ENCODE measurements at places on chromosomes 7 and 10.

DNA sequence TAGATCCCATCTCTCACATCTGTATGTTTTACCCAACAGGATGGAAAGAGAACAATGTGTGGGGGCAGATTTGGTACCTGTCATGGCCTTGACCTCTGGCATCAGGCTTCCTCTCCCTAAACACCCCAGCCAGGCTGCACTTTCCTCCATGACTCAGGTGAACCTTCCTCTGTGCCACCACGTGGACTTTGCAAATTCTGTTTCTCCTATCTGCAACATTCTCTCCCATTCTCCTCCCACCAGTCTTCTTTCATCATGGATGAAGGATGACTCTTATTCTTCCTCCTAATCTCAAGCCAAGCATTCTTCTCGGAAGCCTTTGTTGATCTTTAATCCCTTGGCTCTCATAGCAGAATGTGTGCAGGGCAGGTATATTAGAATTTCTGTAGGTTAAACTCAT lies 355.4 kb downstream of the KCNMA1 start:
- no peak for DNase-seq

DNA sequence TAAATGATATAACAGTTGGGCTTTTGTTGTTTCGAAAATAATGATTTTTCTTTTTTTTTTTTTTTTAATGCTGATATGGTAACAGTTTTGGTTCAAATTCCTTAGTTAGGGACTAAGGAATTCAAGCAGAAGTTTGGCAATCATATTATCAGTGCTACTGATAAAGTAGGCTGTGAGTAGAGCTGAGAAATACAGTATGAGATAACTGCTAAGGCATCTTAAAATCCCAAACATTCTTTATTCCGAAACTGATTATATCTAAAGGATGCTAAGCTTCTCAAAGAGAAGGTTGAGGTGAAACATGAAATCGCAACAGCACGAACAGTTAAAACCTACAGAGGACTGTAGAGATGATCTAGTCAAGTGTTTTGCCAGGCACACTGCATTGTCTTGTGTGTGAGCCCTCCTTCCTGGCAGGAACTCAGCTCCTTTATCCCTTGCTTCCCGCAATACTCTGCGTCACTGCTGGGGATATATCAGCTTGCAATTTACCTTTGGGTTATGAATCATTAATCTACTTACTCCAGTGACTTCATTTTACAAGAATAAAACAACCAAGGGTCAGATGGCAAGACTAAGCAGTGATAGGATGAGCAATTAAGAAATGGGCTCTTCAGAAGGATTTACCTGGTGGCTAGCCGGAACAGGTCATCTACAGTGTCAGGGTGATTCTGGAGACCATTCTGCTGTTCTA lies 36.7 kb downstream of the IRF5 start:
- DNase-seq = no peak

- DNase-seq = no peak
Observed at GRCh38 chr7:142745091-142745635, 4.1 kb upstream of the PRSS1 start.

DNA sequence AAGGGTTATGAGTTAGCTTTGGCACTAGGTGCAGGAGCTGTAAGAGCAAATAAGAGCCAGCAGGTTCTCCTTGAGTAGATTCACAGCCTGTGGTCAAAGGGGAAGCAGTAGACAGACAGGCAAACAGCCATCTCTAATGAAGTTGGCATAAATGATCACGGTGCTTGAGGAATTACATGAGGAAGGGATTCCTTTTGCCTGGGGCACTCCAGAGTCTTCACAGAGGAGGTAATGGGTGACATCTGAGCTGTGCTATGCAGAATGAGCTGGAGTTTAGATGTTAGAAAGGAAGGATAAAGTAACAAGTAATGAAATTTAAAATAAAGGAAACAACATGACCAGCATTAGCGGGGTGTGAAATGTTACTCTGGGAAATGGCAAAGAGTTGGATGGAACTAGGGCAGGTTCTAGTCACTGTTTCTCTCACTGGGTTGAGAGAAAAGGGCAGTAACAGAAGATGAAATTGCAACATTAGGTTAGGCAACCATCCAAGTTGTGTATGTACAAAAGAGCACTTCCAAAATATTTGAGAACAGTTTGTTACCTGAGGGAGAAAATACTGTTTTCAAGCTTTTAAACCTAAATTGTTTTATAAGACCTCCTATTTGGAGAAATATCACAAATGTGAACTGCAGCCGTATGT lies 613.8 kb downstream of the PHTF2 start:
- no peak for DNase-seq

DNA sequence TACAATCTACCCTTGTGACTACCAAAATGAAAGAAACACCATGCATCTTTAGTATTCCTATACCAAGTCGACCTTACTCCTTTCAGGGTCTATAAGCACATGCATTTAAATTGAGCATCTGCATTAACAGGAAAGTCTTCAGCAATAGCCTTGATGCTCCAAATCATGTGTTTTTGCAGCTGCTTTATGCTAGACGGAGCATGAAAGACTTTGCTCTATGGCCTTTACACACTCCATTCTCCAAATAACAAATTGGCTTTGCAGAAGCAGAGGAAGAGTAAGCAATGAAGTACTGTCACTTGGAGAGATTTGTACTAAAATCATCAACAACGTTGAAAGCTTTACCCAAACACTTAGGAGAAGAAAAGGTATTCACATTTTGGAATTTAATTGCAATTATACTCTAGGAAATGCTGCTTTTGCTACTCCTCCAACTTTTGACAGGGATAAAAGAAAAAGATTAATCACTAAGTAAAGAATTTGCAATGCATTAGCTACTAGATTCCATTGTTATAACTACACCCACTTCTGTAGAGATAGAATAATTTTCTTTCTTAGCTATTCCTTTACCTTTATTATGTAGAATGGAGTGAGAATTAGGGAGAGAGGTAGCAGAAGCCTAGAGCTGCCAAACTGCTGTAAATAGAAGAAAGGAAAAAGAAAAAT lies 131.8 kb downstream of the SEMA3E start:
- no peak for DNase-seq

GRCh38 chr10:56449770-56450169 lies 88.7 kb upstream of the ZWINT start:
- DNase-seq = no peak

DNA sequence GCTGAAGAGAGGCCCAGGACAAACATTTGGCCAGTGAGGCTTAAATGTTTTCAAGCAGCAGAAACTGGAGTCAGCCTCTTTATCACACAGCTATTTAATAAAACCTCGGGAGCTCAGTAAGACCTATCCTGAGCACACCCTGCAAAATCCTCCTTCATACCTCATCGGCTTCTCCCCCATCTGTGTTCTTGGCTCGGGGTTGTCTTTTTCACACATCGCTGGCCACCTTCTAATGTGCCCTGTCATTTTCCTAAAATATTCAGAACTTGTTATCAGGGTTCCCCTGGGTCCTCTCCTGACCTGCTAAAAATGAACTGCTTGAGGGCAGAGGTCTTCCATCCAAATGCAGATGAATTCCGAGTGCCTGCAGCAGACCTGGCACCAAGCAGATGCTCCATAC lies 310.3 kb upstream of the AKR1E2 start:
- DNase-seq = no peak

GRCh38 chr7:33050535-33051318 lies 11.8 kb downstream of the NT5C3A start:
- DNase-seq = no peak

GRCh38 chr7:129741743-129742213 lies 130.3 kb downstream of the NRF1 start:
- no peak for DNase-seq

GRCh38 chr10:48454302-48455054 lies 148.0 kb downstream of the MAPK8 start:
- DNase-seq = no peak

Measured in activated CD4-positive, alpha-beta T cell treated with anti-CD3 and anti-CD28 coated beads for 48 hours (primary cell).